Omental fat pad (tissue), 4 donors: ENCODE measurements at places on chromosomes 13 and 19.

GRCh38 chr13:109971456-109972090 lies 185.2 kb upstream of the IRS2 start:
- no peak for DNase-seq

DNA sequence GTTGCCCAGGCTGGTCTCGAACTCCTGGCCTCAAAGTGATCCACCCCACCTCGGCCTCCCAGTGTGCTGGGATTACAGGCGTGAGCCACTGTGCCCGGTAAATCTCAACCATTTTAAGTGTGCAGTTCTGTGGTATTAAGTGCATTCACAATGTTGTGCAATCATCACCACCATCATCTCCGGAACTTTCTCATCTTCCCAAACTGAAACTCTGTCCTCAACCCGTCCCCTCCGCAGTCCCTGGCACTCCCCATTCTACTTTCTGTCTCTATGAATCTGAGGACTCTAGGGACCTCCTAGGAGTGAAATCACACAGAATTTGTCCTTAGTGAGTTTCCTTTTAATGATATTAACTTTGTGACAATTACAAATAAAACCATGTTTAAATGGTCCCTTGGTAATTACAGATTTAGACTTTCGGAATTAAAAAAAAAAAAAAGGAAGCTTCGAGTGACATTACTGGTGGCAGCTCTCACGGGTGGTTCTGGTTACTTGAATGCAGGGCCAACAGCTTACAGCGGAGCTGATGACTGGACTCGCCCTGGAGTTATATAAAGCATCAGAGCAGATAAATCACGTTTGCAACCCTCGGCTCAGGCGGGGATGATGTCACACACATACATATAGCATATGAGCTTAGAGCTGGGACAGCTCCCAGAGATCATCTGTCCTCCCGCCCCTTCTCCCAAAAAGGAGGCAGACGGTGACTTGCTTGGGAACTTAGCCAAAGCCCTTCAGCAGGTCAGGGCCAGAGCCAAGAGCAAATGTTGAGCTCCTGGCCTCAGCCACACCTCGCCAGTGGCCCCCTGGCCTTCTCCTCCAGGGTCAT lies 89.8 kb downstream of the ZNF557 start:
- DNase-seq: no peak

GRCh38 chr19:18364826-18365528 lies 21.0 kb upstream of the GDF15 start:
- DNase-seq: no peak

- no peak for DNase-seq
Measured at GRCh38 chr13:113931841-113932459, 41.9 kb downstream of the C13orf46 start.

DNA sequence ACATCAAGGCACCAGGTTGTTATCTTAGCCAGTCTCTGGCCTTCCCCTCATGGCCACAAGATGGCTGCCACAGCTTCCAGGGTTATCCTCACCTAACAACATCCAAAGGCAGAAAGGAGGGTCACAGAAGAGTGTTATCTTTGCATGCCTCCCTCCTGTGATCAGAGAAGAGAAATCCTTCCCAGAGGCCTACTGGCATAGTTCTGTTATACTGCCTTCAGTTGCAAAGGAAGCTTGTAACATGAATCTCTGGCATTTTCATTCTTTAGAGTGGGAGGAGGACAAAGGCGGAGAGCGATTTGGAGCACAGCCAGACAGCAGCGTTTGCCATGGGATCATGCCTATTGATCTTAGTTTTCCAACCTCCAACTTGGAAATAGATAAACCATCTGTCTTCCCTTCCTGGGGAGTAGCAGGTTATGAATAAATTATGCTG lies 135.7 kb downstream of the DNAJC15 start:
- DNase-seq: no peak

DNA sequence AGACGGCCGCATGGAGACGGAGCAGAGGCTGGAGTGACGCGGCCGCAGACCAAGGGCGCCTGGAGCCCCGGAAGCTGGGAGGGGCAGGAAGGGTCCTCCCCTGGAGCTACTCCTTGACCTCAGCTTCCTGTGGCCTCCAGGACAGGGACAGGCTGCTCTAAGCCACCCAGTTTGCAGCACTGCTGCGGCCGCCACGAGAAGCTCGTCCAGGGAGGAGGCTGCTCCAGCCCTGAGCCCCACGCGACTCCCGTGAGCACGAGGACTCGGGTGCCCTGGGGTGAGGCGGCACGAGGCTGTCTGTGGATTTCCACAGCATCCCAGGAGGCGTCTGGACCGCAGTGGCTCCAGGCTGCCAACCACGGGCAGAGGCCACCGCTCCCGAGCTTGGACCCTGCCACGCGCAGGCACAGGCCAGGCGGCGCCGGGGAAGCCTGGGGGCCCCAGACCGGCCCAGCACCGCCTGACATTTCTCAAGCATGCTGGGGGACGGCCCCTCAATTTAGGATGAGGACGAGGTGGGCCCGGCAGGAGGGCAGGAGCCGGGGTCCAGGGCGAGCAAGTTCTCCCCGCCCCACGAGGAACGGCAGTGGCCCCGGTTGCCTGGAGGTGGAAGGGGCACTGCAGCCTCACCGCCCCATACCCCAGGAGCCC lies 10.7 kb downstream of the SBNO2 start:
- DNase-seq: no peak

DNA sequence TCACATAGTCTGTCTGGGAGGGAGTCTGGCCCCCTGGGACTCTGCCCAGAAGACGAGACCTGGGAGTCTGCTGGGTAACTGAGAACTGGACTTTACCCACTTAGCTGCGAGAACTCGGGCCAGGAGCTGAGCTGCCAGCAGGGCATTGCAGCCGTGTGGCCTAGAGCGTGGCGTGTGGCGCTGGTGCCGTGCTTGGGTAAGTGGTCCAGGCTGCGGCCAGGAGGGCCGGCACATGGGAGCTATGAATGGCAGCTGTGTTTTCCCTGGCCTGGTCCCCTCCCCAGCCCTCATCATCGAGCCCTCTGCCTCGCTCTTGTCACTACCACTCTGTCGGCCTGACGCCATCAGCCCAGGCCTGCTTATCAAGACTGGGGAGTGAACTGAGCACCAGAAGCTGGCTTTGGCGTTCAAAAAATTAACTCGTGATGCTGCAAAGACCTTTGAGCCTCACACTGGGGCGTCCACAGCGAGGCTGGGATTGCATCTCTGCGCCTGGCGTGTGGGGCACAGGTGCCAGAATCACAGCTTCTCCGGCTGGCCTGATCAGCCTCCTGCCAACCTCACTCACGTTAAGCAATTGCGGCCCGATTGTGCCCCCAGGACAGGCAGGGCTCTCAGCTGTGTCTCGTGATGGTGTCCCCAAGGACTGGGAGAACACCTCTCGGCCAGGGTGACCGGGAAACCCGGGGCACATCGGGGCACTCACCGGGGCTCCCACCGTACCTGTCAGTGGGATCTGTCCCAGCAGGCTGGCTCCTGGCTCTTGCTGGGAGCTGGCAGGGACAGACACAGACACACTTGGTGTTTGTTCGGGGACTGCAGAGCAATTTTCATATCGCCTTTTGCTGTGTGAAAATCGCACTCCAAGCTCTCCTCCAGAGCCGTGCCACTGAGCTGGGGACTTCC lies 85.9 kb downstream of the KDM4B start:
- no peak for DNase-seq

- no peak for DNase-seq
Measured at GRCh38 chr19:32313569-32314265, 31.7 kb upstream of the ZNF507 start.

DNA sequence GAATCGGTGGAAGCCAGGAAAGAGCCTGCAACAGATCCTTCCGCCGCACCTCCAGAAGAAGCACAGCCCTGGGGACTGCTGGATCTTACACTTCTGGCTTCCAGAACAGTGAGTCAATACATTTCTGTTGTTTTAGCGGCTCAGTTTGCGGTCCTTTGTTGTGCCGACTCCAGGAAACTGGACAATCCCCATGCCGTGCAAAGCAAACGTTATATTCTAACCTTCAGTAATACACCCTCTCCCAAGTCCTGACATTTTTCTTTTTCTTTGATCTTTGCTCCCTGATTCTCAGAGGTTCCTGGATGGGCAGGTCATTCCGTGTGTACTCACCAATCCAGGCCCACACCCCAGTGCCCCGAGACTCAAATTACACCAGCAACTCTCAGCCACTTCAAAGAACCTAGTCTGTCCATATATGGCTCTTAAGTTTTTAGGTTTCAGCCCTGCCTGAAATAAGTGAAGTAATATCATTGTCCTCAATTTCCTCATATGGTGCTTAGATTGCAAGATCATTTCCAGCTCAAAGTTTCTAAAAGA lies 387.1 kb upstream of the SGCG start:
- no peak for DNase-seq

- no peak for DNase-seq
Measured at GRCh38 chr13:85040215-85040614, 759.0 kb downstream of the SLITRK6 start.

- DNase-seq: no peak
Measured at GRCh38 chr13:63605403-63605802, 2189.8 kb upstream of the PCDH20 start.

DNA sequence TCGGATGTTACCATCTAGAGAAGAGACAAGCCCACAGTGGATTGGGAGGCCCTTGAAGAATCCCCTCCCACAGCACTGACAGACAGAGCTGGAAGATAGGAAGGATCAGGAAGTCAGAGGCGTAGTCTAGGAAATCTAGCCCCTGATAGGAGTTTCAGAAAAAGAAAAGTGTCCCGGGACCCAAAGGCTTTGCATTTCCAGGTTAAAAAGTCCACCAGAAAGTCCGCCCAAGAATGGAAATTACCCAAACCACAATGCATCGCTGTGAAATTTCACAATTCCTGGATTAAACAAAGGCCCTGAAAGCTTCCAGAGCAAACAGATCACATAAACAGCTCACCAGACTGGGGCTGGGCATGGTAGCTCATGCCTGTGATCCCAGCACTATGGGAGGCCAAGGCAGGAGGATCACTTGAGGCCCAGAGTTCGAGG lies 146.9 kb downstream of the KDM4B start:
- DNase-seq: no peak

GRCh38 chr13:50552424-50552966 lies 291.0 kb downstream of the DLEU7 start:
- DNase-seq: no peak

DNA sequence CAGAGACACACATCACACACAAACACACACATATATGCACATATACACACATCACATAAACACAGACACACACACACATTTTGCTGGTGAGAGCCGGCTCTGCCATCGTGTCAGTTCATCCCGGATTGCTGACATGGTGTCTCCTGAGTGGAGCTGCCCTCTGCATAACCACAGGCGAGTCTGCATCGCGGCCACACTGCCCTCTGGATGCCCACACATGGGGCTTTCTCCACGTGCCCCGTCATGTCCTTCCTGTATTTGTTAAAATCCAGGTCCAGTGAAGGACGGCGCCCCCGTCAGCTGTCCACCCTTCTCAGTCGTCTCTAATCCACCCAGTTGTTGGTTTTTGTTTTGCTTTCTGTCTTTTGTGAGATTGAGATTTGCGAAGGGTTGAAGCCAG lies 52.6 kb upstream of the F7 start:
- DNase-seq: no peak

DNA sequence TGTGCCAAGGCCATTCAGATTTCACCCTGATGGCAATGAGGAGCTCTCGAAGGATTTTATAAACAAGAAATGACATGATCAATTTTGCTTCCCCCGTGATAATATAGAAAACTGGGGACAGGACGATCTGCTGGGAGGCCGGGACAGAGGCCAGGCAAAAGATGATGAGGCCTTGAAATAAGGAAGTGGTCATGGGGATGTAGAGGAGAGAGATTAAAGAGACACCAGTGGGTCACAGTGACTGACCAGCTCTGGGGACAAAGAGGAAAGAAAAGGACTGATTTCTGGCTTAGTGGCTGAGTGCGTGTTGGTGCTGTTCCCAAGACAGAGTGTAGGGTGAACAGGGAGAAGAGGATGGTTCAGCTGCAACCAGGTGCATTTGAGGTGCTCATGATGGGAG lies 68.7 kb upstream of the FLT1 start:
- no peak for DNase-seq

DNA sequence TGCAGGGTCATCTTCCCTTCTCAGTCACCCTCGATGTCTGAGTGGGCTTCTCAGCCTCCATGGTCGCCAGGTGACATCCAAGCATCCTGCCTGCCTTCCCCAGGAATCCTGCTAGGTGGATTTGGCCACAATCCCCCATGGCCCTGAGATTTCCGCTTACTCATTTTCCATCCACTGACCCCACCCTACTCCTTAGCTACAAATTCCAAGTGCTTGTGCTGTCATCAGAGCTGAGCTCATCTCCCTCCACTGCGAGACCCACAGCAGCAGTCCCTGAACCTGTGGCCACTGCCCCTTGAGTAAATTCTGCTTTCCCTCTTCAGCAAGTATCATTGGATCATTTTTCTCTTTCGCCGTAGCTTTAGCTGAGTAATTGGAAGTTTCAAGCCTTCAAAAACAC lies 90.5 kb upstream of the ANKRD10 start:
- DNase-seq: no peak

GRCh38 chr13:52599848-52600603 lies 42.2 kb upstream of the HNRNPA1L2 start:
- no peak for DNase-seq

GRCh38 chr13:99331881-99332293 lies 24.7 kb upstream of the GPR183 start:
- DNase-seq: no peak

- DNase-seq: no peak
Measured at GRCh38 chr19:11205939-11206570, 8.7 kb upstream of the KANK2 start.

GRCh38 chr19:28257396-28257795 lies 955.6 kb downstream of the UQCRFS1 start:
- no peak for DNase-seq

- DNase-seq: no peak
Measured at GRCh38 chr19:30629086-30629485, 256.9 kb downstream of the ZNF536 start.

DNA sequence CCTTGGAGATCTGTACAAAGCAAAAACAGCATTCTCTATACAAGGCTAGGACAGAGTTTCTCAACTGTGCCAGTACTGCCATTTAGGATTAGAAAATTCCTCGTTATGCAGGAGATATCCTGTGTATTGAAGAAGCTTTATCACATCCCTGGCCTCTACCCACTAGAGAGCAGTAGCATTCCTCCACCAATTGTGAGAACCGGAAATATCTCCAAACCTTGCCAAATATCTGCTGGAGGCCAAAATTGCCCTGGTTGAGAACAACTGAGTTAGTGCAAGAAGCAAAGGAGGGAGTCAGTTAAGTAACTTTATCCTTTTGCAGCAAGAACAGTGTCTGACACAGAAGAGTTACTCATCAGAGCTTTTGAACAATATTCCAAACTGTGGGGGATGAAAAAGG lies 16.2 kb upstream of the FREM2 start:
- DNase-seq: no peak

- no peak for DNase-seq
Measured at GRCh38 chr13:24087605-24088225, 72.8 kb upstream of the SPATA13 start.

GRCh38 chr13:29180055-29180454 lies 359.9 kb downstream of the MTUS2 start:
- DNase-seq: no peak

- DNase-seq: no peak
Measured at GRCh38 chr13:66128692-66129269, 1101.4 kb downstream of the PCDH9 start.

DNA sequence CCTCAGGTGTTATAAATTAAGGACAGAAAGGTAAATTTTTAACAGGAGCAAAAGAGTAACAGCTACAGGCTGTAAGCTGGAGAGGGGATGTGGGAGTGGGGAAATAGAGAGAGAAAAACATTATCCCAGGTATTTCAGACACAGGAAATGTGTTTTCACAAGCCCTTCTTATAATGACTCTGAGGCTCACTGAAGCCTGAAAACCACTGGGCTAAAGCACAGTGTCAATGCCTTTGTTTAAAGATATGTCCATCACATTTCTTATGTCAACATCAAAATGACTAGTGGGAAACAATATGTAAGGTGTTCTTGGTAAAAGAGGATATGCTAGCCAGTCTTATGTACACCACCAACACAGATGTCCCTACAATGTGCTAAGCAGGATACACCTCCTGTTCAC lies 365.9 kb downstream of the FGF14 start:
- DNase-seq: no peak
